Vagina (tissue), 2 donors: ENCODE measurements at places on chromosomes 3 and 15.

DNA sequence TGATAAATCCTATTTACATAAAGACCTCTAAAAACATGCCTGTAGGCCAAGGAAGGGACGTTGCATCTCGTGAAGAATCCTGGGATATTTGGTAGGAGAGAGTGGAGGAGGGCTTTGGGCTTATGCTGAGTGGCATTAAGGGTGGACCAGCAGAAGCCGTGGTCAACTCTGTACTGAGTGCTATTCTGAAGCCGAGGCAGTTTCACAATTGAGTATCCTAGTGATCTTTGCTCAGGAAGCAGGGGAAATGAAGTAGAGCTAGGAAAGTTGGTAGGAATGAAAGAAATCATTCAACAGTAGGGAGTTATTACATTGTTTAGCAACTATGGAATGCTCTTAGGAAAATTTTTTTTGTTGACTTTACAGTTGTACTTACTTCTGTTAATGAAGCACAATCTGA lies 24.2 kb downstream of the MCTP2 start:
- no peak for DNase-seq

GRCh38 chr3:72043204-72044133 lies 258.5 kb upstream of the PROK2 start:
- DNase-seq = no peak

- no peak for DNase-seq
These were observed 66.3 kb upstream of the CRTC3 start for GRCh38 chr15:90463381-90463780.

DNA sequence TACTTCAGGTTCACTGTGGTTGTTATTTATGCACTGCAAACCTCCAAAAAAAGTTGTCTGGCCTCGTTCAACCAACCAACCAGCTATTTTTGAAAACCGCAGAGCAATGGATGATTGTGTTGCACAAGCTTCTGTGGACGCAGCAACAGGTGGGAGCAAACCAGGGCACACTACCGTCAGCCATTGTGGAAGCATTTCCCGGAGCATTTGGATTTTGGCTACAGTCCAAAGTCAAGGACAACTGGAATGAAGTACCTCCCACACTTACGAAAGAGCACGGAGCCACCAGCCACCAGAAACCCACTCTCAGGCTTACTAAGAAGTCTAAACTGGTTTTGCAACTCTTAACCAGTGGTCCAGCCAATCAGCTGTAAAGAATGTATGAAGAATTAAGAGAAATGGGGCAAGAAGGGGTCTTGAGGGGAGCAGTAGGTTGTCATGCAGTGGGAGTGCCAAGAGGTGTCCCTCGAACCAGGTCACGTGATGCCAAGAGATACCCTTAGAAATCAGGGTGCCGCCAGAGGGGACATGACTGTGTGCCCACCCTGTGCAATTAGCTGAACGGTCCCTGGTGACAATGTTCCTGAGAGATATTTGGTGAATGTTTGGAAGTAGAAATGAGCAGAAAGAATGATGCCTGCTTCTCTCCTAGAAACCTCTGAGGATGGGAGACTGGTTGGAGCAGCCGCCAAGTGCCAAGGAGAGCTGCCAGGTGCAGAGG lies 68.9 kb upstream of the PCSK6 start:
- DNase-seq = no peak

GRCh38 chr3:106339551-106339950 lies 470.7 kb upstream of the CBLB start:
- DNase-seq = no peak

DNA sequence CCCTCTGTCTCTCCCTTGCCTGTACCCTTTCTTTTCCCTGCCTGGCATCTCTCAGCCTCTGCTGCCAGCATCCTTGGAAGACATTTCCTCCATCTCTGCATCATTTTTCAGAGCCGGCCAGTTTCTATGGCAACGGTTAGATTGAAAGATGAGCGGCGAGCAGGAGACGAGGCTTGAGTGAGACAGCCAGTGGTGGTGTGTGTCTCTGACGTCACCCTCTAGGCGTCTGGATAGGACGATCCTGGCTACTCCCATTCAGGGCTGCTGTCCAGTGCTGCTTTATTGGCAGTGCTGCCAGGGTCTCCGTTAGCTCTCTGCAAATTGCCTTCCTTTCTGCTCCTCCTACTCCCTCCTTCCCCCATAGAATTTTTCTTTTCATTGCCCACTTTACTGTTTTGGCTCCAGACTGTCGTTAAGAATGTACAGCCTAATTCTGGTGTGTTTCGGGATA lies 57.9 kb downstream of the TRAK1 start:
- DNase-seq = no peak

GRCh38 chr3:110296885-110297284 lies 774.7 kb upstream of the NECTIN3 start:
- no peak for DNase-seq

DNA sequence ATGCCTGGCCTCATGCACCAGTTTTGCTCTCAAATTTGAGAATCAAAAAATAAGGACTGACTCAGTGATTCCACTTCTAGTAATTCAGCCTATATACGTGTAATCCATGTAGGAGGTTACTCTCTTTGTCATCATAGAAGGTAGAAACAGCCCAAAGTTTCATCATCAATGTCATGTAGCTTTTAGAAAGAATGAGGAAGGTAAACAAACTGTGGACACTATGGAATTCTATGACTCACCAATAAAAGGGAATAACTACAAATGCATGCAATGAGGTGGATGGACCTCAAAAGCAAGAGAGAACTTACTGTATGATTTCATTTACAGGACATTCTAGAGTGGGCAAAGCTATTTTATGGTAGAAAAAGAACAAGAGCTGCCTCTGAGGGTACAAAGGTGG lies 93.2 kb upstream of the LRIG1 start:
- no peak for DNase-seq

DNA sequence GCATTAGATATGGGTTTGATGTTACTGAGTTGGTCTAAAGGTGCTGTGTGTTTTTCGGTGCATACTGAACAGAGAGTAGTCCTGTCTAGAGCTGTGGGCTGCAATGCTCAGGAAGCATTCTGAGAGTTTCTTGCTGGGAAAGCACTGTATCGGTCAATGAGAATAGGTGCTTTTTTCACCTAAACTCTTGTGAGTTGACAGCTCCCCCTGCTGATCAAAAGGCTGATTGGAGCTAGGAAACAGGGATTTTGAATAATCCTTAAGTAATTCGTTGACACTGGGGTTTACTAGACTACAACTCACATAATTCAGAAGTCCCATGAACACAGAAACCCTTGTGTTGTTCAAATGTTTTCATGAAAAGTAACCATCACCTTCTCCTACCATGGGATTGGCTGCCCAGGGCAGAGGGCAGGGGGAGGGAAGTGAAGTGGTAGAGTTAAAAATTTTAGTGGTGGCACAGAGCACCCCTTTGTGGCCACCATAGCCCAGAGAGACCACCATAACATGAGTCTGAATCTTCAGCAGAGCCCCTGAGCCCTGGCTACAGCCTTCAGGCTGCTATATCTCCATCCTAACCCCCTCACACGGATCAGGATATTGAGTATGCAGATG lies 13.0 kb upstream of the MANF start:
- DNase-seq = no peak

DNA sequence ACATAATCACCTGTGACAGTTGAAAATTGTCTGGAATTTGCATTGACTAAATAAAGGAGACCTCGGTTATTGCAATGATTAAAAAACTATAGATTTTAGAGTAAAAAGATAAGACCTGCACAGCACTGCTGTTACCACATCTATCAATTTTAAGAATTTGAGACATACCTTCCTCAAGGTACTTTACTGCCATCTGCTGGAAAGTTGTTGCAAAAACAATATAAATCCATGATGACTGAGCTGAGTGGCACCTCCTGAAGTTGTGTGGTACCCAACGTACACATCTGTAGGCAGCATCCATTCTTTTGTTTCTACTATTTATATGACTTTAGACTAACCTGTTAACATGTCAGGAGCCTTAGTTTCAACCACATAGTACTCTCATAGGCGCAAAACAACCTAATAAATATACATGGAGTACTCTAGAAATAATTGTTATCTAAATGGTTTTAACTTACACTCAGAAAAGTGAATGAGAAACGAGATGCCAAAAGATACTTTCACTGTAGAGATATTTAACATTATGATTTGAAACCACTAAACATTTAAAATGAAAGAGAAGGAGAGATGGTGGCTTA lies 106.7 kb downstream of the GHSR start:
- DNase-seq = no peak

DNA sequence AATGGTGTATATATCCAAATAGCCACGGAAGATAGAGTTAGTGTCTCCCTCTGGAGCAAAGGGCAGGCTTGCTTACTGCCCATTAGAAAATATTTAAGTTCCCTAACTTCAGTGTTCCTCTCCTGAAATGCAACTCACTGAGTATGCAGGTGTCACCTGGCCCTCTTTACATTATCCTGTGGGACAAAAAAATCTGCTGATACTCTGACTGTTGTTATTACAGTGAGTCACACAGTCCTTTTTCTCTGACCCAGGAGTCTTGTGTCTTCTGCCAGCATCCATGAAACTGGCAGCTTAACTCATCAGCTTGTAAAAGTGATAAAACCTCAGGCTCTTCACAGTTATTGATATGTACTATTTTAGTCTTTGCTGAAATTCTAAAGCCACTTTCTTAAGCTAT lies 42.2 kb upstream of the RASGRF1 start:
- no peak for DNase-seq

DNA sequence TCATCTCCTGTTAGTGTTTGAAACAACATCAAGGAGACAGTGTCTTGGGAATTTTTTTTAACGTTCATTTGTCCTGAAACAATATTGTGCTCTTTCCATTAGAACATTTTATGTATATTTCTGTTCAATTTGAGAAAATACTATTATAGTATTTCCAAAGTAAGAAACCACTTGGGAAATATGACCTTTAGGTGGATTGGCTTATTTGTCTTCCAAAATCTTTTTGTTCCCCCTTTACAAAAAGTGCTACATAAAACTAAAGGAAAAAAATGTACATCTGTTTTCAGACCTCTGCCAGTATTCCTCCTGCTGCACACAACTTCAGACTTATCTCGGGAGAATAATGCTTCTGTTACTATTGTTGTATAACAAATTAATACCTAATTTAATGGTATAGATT lies 165.9 kb upstream of the AGTR1 start:
- DNase-seq = no peak

GRCh38 chr3:78880603-78881461 lies 887.0 kb downstream of the ROBO1 start:
- no peak for DNase-seq

DNA sequence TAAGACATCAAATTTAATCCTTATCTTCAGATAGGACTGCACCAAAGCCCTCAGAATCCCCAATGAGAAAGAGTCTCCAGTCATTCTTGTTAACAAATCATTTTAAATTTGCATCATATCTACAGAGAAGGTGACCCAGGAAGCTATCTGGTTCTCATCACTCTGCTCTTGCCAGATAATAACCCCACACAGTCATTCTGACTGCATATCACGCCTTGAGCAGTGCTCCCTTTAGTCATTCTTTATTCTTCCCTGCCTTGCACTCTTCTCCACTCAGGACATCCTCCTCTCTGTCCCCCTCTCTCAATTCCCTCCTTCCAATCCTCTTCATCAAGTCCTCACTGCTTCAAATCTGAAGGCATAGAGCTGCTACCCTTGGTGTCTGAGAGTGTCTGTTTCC lies 83.7 kb upstream of the COL6A6 start:
- DNase-seq = no peak

- DNase-seq = no peak
These were observed 29.1 kb downstream of the SLC6A6 start for GRCh38 chr3:14431452-14431916.
